Right lobe of liver (tissue), 6 donors: ENCODE measurements at places on chromosomes 2 and 18.
A peak's percentile ranks its signal among the peaks of the same experiment; 100 is the strongest.

- no peak for DNase-seq
Observed at GRCh38 chr2:44656460-44656859, 285.0 kb upstream of the SIX3 start.

DNA sequence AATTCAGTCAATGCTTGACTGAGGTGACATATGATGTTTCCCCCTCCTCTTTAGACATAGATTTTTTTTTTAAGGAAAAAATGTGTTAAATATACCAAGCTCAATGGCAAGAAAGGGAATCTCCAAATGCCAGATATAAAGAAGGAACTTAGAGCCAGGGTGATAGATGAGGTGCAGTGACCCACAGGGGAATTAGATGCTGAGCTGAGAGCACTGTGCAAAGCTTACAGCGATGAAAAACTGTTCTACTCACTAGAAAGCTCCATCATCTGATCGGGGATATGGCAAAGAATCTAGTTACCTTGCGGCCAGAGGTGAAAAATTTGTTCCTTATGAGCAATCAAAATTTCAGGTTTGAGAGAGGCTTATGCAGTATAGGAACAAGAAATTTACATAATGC lies 150.9 kb upstream of the ZFP36L2 start:
- DNase-seq: no peak

DNA sequence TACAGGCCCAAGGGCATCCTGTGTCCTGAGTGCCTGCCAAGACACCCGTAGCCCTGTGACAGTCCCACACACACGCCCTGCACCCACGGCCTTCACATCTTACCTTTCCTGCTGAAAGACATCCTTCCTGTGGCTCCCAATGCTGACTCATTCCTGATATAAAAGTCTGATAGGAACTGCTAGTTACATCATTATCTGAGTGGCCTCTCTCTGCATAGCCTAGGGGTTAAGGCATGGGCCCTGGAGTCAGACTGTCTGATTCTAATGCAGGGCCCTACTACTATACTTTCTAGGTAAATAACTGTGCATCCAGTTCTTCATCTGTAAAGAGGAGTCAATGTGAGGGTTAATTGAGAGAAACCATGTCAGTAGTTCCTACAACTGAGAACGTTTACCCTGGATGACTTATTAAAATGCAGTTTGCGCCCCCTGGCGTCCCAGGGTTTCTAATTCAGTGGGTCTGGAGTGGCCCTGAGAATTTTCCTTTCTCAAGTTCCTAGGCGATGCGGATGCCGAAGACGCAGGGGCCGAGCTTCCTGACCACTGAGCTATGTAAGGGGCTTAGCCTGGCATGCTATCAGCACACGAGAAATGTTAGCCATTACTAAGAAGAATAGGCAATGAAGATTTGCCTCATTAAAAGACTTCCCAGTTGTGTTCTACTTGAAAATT lies 6.0 kb upstream of the GPR45 start:
- DNase-seq: peak; percentile 67

- DNase-seq: no peak
Observed at GRCh38 chr2:49979421-49979820, 825.1 kb upstream of the FSHR start.

DNA sequence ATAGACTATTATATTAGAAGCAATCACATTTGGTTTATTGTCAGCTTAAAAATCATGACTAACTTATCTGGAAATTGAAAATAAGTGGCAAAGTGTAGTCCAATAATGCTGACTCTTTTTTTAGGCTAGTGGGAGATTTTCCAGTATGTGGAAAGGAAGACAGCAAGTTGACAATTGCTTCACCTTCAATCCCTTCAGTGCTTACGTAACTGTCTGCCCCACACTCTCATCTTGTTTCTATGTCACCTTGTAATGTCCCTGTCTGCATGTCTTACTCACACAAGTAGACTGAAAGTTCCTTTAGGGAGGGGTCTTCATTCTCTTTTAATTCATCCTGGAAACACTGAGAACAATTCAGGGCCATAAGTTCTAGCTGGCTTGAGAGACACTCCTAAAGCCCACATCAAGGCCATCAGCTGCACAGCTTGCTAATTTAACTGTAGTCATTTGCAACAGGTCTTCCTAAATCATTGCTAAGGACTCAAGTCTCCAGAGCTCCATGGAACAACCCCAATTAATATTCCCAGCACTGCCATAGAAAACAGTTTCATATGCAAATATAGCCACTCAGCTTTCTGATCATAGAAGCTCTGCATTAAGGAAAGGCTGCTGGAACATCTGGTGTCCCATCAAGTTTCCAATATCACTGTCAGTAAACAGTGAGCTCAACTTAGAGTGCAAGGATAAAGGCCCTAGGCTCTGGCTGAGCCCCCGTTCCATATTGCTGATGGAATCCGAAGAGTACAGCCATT lies 230.5 kb downstream of the ETAA1 start:
- no peak for DNase-seq

DNA sequence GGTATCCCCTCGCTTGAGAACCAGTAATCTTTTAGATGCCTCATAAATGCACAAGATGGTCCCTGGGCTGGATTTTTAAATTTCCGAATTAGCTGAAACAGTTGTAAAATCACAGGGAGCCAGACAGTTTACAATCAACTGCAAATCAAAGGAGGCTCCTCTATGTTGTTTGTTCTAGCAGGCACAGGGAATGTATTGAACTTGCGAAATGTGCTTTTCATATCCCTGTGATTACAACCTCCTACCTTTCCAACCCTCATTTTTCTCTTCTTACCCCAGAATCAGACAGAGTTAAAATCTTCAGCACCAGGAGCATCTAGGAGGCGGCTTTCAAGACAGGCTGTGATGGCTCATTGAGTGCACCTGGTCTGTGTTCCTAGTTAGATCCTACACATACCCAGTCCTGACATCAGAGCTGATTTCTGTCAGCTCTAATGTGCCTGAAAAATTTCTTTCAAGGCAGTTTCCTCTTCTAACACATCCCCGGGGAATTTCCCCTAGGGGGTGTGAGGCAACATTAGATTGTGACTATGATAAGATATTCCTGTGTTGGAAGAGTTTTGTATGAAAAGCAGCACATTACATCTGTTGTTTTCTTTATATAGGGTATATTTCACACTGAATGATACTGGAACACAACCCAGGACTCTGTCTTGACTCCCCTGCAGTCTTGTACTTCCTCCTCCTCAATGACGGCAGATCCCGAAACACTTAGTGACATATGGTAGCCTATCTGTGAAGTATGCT lies 17.9 kb upstream of the CAVIN2 start:
- DNase-seq: no peak

DNA sequence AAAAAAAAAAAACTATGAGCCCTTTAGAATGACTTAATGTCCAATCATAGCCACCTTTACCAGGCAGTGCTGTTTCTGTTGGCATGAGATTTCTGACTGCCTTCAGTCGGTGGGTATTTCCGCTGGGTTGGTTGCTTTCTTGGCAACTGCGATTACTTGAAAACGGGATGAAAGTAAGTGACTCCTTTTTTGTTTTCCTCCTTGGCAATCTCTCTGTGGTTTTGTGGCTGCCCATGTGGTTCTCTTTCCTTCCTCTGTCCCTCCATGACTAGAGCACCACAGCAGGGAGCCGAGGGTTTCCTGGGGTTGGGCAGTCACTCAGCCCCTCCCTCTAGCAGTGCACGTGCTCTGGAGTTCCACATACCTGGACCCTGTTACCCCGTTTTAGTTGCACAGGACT lies 112.1 kb downstream of the KLHL29 start:
- peak; percentile 22 for DNase-seq

DNA sequence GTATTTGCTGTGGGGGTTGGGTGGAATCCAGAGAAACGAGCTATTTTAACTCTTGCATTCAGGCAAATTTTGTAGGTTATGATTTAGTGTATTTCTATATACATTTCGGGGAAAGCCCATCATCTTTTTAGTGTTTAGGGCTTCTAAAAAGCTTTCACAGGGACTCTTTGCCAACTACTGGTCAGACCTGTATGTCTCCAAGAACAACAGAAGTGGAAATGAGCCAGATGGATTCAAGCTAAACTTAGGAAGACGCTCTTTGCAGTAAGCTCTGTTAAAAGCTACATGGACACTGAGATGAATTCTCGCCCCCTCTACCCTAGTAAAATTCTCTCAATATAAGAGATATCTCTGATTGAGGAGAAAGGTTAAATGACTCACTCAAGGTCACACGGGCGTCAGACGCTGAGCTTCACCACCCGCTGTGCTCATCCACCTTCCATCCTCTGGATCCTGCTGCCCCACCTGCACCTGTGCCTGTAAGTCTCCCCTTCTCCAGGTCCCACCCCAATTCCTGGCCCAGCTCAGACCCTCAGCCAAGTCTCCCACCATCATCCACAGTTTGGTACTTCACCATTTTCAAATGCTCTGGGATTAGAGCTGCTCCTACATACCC lies 85.6 kb downstream of the MARCHF4 start:
- DNase-seq: no peak

- no peak for DNase-seq
Observed at GRCh38 chr2:143764706-143765105, 635.5 kb downstream of the ARHGAP15 start.

GRCh38 chr2:203804070-203804469 lies 63.5 kb upstream of the CTLA4 start:
- DNase-seq: no peak

- no peak for DNase-seq
Observed at GRCh38 chr2:113167962-113168340, 5.8 kb upstream of the PSD4 start.

GRCh38 chr2:9356261-9356660 lies 67.1 kb downstream of the ITGB1BP1 start:
- DNase-seq: no peak

GRCh38 chr2:20576598-20577115 lies 74.2 kb downstream of the HS1BP3 start:
- DNase-seq: no peak

- no peak for DNase-seq
Observed at GRCh38 chr18:778194-778927, 33.7 kb downstream of the YES1 start.

DNA sequence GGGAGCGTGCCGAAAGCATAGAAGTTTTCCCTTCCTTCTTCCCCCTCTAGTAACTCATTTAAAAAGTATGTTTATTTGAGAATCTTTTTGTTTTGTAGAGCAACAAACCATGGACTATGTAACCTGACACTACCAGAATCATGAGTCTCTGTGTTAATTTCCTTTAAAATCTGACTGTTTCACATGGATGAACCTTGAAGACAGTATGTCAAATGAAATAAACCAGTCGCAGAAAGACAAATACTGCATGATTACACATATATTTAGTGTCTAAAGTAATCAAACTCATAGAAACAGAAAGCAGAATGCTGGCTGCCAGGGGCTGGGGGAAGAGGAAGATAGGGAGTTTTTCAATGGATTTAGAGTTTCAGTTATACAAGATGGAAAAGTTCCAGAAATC lies 32.3 kb downstream of the PTPN2 start:
- no peak for DNase-seq

DNA sequence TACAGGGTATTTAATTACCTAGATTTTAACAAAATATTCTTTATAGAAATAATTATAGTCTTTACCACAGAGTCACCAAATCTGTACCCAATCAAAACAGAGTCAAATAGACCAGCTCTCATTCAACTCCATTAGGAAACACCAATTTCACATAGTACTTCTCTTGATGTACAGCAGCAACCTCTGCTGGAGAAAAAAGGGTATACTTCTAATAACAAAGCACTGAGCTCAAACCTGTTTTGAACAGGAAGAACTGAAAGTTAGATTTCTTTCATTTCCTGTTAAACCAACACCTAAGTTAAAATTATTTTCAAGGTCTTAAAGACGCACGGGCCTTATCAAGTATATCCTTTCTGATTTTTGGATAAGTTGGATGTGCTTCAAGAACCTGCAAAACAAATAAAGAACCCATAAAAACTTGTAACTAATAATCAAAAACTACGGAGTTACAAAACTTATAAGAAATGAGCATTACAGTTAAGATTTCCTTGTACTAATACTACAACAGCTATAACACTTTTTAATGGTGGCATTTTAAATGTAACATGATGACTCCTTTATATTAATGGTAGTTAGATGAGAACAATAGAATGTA lies 79.0 kb downstream of the TTC21B start:
- DNase-seq: no peak
